ENCODE measurements at places on chromosomes 11 and 22. TPM values are rescaled to one million over a fixed set of nuclear protein-coding genes. Genes with fewer than 3 reads are reported as not detected.

MRPL23 gene
- 163 TPM for total RNA-seq

GRCh38 chr11:121427400-121427744 is 24.7 kb upstream of the SORL1 start:
- DNase-seq, result no peak

DNA sequence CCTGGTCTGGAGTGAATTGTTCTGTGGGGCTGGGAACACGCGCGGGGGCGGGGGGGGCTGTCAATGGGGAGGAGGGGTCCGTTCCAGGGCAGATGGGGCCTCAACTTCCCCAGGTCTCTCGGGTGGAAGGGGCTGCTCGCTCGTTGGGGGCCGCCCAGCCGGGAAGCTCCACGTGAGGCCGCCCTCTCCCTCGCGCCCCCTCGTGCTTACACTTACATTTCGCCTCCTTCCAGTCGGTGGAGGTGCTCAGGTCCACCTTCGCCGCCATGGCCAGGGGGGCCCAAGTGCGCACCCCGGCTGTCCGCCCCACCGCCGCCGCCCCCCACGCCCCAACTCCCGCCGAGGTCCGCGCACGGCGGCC is 452 bp downstream of the MACROD1 start:
- DNase-seq, result no peak

- DNase-seq, result no peak
These were observed 2.1 kb upstream of the CCDC81 start for GRCh38 chr11:86372586-86372985.

- no peak for DNase-seq
These were observed 80.0 kb downstream of the BLID start for GRCh38 chr11:122036018-122036417.

DNA sequence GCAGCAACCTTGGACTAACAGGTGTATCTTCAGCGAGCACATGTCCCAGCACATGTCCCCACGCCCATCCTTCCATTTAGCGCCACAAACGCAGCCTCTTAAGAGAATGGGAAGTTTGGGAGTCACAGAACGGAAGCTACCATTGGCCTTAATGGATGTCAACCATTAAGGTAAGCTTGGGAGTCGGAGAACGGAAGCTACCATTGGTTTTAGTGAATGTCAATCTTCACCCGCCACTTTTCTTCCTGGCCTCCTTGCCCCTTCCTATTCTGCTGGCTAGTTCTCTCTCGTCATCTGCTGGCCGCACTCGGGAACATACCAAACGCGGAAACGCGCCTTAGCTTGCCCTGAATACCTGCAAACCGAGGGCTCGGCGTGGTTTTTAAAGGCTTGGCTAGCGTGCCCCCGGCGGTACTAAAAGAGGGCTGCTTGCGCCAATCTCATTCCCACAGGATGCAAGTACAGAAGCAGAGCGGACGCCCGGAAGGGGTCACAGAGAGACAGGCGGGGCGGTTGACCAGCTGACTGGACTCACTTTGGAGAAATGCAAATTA is 24.3 kb downstream of the GLYATL1 start:
- peak; percentile 34 for DNase-seq

DNA sequence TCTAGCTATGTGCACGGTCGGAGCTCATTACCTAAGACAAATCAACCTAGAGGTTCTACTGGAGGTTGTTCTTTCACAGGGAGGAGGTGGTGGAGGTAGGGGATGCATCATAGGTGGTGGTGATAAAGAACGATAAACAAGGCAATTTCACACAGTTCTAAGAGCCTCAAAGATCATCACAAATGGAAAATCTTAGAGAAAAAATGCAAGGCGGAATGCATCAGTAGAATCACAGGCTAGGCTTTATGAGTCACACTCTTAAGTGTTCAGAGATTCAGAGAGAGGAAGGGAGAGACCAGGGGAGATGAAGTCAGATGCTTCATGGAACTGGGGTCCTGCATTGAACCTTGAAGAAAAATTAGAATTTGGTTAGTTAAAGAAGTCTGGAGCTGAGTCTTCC is 58.3 kb downstream of the TMPRSS5 start:
- DNase-seq, result no peak
